GOT3 (cell line): ENCODE measurements at places on chromosomes 2 and 18.

- no peak for DNase-seq
These were observed 104.0 kb downstream of the DYSF start for GRCh38 chr2:71557321-71557720.

- no peak for DNase-seq
These were observed 10.6 kb downstream of the MFSD6 start for GRCh38 chr2:190418727-190419126.

- DNase-seq, result no peak
These were observed 304.9 kb downstream of the STK39 start for GRCh38 chr2:167942366-167943081.

DNA sequence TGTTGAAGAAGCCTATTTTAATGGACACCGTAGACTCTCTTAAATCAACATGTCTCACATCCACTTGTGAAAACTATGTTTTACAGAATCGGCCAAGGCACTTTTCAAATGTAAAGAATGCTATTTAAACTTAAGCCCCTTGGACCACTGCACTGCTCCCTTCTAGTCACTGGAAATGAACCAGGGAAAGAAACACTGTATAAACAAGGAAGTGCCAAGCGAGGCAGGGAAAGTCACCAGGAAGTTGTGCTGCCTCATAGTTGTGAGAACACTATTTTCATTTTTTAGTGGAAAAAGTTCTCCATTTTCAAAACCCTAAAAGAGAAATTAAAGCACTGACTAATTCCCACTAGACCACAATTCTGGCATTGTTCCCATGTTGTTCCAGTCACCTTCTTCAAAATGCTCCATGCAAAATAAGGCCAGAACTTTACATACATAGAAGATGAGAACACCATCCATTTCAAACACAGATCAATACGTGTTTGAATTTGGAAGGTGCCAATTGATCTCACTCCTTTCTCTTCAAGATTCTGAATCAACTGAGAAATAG, 13.5 kb downstream of the CCDC141 start:
- DNase-seq, result no peak

DNA sequence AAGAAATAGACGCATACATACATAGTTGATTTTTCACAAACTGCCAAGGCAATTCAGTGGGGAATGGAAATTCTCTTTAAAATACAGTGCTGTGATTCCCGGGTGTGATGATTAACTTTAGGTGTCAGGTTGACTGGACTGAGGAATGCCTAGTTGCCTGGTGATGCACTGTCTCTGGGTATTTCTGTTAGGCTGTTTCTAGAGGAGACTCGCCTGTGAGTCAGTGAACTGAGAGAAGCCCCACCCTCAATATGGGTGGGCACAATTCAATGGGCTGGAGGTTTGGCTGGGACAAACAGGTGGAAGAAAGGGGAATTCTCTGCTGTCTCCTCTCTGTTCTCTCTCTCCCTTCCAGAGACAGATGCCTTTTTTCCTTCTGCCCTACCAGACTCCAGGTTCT, 187.6 kb downstream of the ARHGAP28 start:
- no peak for DNase-seq

DNA sequence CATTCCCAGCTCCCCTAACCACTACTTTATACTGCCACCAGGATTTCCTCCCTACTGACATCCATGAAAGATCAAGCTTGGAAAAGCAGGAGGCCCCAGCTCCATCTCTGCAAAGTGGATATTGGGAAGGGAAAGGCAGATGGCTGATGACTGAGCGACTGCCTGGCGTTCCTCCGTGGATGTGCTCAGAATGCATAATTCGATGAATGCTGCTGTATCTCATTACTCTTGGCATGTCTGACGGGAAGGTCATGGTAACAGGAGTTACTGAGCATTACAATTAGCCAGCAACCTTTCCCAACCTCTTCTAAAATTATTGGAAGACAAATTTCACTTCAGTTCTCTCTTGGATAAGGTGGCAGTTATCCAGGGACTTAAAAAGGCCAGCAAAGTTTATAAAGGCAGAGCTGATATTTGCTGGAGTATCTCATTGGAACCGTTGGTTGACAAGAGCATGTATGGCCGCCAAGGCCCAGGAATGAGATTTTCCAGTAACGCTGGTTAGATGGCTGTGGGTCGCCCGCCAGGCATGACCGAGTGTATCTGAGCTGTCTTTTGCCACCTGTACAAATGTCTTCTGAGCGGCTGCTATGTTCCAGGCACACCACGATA, 34.5 kb downstream of the KCNE4 start:
- no peak for DNase-seq
